ENCODE measurements at places on chromosomes 5 and 9.

DNA sequence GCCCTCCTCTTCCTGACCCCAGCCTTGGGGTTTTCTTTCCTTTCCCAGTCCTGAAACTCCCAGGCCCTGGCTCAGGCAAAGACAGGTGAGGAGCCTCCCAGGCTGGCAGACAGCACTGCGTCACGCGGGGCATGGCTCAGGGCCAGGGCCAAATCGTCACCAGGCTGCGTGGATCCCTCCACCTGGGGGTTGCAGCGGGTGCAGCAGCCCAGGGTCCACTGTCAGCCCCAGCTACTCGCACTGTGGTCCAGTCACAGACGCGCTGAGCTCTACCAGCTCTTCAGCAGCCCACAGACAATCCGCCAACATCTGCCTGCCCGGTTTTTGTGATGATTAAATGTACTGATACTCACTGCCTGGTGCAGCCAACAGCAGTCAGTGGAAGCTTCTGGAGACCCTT is 12.1 kb downstream of the FAM78A start:
- DNase-seq = no peak

DNA sequence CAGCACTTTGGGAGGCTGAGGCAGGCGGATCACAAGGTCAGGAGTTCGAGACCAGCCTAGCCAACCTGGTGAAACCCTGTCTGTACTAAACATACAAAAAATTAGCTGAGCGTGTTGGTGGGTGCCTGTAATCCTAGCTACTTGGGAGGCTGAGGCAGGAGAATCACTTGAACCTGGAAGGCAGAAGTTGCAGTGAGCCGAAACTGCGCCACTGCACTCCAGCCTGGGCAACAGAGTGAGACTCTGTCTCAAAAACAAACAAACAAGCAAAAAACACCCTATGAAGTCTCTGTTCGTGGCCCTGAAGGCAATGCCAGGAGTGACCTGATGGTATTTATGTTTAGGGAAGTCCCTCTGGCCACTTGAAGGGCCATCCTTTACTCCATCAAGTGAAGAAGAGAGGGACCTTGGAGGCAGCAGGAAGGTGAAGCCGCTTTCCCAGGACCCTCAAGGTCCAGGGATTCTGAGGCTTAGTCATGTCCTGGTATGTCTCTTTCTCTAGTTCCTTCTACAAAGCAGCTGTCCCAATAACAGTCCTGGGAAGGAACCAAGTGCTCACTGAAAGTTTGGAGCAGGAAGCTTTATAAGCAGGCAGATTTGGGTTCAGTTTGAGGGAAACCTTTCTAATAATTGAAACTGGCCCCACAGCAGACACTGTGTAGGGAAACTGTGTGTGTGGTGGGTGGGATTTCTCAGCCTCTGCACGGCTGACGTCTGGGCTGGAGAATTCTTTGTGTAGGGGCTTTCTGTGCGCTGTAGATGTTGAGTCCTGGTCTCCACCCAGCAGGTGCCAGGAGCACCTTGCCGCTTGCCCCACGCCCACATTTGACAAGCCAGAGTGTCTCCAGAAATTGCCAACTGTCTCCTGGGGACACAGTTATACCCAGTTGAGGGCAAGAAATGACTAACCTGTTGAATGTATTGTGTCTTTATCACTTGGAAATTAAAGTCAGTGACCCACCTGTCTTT is 12.5 kb downstream of the PHF2 start:
- DNase-seq = no peak

- no peak for DNase-seq
Observed at GRCh38 chr5:138809391-138809790, 56.2 kb downstream of the CTNNA1 start.

DNA sequence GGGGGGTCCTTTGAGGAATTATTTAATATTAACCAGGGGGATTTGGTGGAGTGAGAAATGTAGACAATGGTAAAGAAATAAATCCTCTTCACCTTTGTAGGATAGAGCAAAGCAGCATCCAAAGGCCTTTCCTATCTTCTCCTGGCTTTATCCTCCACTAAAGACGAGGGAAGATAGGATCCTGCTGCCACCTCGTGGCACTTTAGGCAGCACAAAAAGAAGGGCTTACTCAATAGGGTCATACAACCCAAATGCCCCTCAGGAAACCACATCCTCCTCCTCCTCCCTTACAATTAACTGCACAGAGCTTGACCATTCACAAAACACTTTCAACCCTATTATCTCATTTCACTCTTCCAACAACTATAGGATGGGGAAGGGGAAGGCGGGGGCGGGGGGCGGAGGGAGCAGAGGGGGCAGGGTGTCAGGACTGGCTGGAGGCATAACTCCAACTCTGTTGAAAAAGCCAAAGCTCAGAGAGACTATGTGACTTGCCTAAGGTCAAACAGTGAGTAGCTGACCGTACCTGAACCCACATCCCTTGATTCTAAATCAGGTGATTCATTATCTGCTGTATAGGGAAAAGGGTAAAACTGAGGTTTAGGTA is 45.4 kb upstream of the MYOT start:
- DNase-seq = peak; percentile 29

DNA sequence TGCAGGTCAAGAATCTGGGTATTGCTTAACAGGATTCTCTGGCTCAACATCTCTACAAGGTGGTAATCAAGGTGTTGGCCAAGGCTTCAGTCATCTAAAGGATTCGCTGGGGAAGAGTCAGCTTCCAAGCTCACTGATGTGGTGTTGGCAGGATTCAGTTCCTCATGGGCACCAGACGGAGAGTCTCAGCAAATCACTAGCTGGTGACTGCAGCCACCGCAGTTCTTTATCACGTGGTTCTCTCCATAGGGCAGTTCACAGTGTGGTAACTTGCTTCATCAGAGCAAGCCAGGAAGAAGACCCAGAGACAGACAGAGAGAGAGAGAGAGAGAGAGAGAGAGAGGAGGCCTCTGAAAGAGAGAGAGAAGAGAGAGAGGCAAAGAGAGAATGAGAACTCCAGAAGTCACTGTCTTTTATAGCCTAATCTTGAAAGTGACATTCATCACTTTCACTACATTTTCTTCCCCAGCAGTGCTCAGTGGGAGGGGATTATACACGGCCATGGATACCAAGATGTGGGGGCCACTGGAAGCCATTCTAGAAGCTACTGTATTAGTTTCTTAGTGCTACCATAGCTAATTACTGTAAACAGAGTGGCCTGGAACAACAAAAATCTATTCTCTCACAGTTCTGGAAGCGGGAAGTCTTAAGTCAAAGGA is 109.2 kb upstream of the SMIM23 start:
- DNase-seq = no peak

DNA sequence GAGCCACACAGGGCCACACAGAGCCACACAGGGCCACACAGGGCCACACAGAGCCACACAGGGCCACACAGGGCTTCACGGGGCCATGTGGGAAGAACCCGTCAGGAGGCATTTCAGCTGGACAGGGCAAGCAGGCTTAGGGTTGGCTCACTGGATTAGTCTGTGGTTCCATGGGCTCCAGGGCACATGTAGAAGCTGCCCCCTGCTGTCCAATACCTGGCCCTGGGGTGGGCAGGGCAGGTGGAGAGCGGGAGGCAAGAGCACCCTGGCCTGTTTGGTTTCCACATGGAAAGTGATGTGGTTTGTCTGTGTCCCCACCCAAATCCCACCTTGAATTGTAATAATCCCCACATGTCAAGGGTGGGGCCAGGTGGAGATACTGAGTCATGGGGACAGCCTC is 16.4 kb upstream of the LPCAT1 start:
- no peak for DNase-seq

DNA sequence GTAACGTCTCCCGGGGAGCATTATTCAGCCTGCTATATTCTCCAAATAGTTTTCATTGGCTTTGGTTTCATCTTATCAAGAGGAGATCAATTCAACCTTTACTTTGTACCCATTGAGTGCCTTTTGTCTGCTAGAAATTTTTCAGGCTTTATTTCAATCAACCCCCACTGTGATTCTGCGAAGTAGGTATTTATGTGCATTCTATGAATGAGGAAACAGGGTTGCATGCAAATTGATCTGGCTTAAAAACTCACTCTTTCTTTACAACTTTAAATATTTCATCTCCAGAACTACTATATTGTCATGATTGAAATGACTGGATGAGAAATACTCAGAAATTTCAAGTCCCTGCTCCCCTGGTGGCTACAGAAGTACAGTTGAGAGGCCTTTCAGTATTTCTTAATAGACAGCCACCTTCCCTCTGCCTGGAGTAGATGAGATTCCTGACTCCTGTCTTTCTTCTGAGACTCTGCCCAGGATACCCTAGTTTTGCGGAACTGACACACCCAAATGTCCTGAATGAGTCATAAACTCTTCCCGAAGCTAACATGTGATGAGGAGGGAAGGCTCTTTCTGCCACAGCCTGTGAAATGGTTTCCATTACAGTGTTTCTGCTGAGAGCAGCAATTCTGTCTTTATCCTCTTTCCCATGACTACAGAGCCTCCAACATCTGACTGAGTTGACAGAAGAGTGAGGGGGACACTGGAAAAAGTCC is 52.6 kb upstream of the TNC start:
- peak; percentile 45 for DNase-seq

DNA sequence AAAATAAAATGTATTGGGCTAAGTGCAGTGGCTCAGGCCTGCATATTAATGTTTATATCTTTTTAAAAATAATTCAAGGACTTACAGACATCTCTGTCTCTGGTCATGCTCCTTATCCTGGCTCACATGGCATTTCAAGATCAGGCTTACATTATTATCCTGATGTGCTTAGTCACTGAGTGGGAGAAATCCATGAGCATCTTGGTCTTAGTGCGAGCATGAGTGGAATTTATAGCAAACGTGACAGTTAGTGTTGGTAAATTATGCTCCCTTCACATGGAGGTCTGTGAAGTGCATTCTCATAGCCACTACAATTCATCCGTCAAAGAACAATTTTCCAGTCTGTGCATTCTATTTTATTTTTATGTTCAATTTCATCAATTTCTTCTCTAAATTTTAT is 237.8 kb upstream of the EDIL3 start:
- no peak for DNase-seq

DNA sequence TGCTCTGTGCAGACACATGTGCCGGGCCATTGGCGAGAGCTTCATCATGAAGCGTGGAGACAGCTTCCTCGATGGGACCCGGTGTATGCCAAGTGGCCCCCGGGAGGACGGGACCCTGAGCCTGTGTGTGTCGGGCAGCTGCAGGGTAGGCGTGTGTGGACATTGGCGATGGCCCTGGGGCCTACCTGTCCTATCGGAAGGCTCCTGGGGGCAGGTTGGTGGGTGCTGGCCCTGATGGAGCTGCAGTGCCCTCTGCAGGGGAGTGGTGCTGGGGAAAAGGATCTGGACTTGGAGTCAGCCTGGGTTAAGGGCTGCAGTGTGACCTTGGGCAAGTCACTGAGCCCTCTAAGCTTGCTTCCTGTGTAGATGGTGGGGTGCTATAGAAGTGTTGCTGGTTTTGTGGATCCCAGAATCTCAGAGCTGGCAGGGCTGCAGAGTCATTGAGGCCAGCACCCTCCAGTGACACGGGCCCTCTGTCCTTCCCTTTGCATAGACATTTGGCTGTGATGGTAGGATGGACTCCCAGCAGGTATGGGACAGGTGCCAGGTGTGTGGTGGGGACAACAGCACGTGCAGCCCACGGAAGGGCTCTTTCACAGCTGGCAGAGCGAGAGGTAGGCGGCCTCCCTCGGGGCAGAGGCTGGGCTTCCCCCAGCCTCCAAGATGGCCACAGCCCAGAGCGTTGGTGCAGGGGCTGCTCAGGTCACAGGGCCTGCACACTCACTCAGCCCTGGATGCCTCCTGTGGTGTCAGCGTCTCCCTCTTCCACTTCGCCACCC is 15.8 kb downstream of the ADAMTS13 start:
- DNase-seq = no peak

DNA sequence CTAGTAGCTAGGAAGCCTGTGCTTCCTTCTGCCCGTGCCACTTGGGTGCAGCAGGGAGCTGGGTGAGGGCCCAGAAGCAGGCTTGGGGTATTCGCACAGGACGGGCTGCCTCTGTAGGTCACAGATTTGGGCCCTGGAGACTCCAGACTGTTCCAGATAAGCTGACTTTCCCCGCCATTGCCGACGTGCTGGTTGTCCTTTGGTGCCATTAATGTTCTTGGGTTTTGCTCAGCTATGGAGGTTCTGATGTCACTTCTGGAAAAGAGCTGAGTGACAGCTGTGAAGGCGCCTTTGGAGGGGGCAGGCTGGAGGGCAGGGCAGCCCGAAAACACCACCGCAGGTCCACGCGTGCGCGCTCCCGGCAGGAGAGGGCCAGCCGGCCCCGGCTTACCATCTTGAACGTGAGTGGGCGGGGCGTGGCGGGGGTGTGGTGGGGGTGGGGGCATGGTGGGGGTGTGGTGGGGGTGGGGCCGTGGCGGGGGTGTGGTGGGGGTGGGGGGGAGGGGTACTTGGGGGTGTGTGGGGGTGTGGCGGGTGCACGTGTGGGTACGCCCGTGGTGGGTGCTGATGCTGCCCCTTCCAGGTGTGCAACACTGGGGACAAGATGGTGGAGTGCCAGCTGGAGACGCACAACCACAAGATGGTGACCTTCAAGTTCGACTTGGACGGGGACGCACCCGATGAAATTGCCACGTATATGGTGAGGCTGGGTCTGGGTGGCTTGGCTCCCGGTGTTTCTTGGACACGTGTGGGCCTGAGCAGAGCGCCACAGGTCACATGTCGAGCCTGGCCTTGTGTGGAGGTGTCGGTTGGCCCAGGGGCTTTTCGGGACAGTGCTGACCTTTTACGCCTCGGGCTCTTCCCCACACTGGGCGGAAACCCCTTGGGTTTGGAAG is 79.6 kb downstream of the WNK2 start:
- no peak for DNase-seq

GRCh38 chr9:83372957-83373356 is 165.2 kb downstream of the FRMD3 start:
- DNase-seq = peak; percentile 14

DNA sequence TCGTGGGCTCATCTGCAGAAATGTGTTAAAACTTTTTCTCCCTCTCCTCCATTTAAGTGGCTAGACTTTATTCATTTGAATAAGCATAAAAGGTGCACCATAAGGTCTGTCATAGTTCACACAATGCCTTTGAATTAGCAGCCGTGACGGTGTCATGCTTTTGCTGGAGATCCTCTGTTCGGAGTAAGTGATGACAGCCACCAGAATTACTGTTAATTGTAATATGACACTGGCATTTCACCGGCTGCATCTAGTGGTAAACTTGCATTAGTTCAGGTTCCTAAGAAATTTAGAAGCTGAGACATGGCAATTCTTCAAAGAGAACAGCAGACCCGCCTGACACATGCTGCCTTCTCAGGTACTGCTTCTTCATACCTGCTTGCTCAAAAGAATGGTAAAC is 241.7 kb downstream of the EBF1 start:
- no peak for DNase-seq

- DNase-seq = no peak
Observed at GRCh38 chr9:97596906-97597305, 36.3 kb downstream of the TSTD2 start.
